ENCODE measurements at places on chromosomes 16 and 17.

GRCh38 chr16:85483424-85483823 is 129.7 kb upstream of the GSE1 start:
- DNase-seq = no peak

DNA sequence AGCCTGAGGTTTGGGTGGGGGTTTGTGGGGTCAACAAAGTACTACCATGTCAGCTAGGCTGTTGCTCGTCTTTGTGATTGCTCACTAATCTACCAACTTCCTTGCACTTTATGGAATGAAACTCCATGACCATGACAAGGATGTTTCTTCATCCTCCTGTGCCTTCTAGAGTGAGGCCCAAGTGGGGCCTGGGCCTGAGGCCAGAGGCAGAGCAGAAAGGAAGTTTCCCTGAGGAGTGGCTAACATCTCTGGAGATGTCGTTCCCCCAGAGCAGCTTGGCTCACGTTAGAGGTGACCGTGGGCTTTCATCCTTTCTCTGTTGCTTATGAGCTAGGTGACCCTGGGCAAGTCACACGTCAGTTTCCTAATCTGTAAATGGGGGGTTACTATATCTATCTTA is 41.0 kb upstream of the IRX3 start:
- DNase-seq = no peak

DNA sequence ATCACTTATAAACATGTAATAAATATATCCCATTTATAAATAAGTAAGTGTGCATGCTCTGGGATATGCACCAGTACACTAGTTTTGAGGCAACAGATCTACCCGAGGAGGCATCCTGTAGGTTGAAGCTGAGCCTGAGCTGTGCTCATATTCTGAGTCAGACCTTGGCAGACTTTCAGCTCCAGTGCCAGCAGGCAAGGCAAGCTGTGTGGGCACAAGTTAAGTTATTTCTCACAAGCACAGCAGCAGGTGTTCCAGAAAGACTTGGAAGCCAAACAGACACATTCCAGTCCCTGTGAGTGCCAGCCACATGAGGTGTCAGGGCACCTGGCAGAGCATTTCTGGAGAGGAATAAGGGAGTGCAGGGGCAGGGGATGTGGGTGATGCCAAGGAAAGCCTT is 1.3 kb upstream of the CLEC19A start:
- DNase-seq = no peak

- DNase-seq = no peak
Measured at GRCh38 chr17:33039874-33040273, 48.2 kb downstream of the SPACA3 start.

DNA sequence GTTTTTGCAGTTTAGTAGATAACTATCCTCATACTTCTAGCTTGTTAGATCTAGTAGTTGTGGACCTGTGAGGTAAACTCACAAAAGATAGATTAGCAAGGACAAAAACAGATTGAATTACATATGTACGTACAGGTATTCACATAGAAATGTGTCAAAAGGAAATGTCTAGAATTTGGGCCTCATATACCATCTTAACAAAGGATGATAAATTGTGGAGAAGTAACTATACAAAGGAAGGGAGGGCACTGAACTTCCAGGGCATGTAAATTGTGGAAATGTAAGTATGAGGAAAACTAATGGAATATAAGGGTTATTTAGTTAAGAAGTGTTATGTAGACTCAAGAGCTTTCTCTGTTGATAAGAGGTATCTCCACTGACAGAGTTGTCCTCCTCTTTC is 477.3 kb downstream of the KCNJ2 start:
- no peak for DNase-seq
